Stimulated activated CD4-positive, alpha-beta T cell treated with anti-CD3 and anti-CD28 coated beads, Interleukin-1b, Interleukin-23, amount 100 ng/mL, for 24 hours (primary cell): ENCODE measurements at places on chromosomes 3 and 15.

DNA sequence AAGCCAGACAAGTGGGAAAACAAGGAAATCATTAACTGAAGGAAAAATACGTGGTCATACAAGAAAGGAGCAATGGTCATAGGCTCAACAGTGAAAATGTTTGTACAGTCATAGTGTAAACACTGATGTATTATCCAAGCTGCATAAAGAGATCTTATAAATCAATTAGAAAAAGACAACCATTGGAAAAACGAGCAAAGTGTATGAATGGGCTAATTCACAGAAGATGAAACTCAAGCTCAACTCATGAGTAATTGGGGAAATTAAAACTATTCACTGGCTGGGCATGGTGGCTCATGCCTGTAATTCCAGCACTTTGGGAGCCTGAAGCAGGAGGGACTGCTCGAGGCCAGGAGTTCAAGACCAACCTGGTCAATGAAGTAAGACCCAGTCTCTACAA, 6.4 kb upstream of the IGF2BP2 start:
- DNase-seq: no peak

GRCh38 chr3:10762611-10763247, 53.3 kb upstream of the SLC6A11 start:
- DNase-seq: no peak

- no peak for DNase-seq
These were observed 582 bp downstream of the CGNL1 start for GRCh38 chr15:57376696-57377477.

- no peak for DNase-seq
These were observed 43.2 kb upstream of the UBE2E2 start for GRCh38 chr3:23159929-23160328.

- DNase-seq: no peak
These were observed 216.1 kb downstream of the SV2B start for GRCh38 chr15:91316126-91316525.

GRCh38 chr3:176190755-176191154, 1006.5 kb downstream of the TBL1XR1 start:
- DNase-seq: no peak

- no peak for DNase-seq
These were observed 332.5 kb upstream of the TPRG1 start for GRCh38 chr3:188839187-188839695.

GRCh38 chr3:147937341-147937740, 528.2 kb downstream of the ZIC1 start:
- DNase-seq: no peak

DNA sequence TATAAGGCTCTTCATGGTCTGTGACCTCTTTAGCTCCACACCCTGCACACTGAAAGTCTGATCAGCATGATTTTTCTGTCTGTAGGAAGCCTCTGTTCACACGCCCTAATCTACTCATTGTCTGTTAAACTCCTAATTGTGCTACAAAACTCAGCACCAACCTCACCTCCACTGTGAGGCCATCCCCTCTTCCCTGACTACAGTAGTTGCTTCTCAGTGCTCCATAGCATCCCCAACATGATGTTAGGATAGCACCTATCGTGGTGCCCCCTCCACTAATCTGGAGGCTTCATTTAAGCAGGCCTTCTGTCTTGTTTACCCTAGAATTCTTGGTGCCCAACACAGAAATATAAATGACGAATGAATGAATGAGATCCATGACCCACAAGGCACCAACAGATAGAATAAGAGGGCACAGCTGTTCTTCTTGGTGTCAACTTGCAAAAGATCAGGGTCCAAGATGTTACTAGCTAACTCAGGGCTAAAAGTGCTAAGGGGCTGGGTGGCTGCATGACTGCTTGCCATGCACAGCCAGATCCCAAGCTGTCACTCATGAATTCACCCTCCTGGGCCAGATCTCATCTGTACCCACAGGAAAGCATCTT, 55.2 kb upstream of the HEG1 start:
- no peak for DNase-seq
